Gastrocnemius medialis (tissue), 4 donors: ENCODE measurements at places on chromosomes 1 and 21.

- no peak for DNase-seq
Observed at GRCh38 chr1:232057217-232057895, 430.8 kb downstream of the DISC1 start.

DNA sequence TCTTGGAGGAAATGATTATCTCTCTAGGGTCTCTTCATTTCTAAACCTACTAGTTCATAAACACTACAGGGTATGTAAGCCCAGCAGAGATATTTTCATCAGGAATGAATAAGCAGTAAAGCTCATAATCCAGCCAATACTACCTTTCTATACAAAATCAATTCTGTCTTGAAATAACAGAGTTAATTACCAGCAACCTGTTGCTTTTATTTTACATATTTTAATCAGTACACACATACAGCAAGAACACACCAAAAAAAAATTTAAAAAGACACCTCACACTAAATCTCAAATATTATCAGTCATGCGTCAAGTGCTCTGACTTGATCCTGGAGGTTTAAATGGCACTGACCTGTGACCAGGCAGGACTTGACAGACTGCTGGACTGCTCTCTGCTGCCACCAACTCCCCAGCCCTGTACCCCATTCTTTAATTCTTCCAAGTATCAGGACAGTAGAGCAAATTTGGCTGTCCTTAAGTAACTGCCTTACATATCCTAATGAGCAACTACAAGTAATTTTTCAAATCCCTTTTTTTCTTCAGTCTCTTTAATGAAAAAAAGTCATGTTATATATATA is 98.5 kb downstream of the CDC42BPA start:
- DNase-seq, result no peak

- no peak for DNase-seq
Observed at GRCh38 chr1:240559781-240560180, 52.2 kb downstream of the GREM2 start.

DNA sequence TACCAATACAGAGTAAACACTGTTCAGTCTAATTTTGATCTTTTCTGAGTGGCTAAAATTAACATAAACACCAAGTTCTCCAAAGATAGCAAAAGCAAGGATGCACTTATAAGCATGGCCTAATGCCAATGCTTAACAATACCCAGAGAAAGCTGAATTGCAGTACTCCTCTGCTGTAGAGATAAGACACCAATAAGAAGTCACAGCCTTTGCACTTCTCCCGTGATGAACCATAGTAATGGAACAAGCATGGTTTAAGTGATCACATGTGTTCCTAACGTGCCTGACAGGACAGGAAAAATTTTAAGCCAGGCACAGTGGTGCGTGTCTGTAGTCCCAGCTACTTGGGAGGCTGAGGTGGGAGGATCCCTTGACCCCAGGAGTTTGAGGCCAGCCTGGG is 5.6 kb downstream of the PRDX1 start:
- no peak for DNase-seq

DNA sequence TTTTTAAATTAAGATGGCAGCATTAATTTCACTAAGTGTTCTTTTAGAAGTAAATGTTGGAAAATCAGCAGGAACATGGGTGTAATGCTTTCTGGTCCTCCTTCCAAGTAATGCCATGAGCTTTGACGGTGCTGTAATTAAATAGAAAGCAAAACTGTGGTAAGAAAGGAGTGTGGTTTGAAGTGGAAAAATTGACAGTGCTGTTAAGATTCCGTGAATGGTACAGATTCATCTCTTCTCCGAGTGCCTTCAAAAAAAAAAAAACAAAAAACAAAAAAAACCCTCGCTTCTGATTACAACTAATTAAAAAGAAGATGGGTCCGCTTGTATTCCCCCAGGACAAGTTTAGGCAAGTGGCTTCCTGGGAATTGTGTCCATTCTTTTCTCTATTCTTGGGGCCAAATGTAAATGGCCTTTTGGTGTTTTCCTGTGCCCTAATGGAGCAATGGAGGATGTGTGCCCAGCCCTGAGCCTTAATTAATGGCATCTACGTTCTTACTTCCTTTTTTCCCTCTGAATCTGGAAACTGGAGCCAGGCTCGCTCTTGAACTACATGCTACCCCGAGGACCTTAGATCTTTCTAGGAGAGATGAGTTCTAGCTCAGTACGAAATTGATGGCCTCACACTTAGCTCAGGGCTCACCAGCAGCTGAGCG is 5.1 kb downstream of the LMO4 start:
- no peak for DNase-seq

DNA sequence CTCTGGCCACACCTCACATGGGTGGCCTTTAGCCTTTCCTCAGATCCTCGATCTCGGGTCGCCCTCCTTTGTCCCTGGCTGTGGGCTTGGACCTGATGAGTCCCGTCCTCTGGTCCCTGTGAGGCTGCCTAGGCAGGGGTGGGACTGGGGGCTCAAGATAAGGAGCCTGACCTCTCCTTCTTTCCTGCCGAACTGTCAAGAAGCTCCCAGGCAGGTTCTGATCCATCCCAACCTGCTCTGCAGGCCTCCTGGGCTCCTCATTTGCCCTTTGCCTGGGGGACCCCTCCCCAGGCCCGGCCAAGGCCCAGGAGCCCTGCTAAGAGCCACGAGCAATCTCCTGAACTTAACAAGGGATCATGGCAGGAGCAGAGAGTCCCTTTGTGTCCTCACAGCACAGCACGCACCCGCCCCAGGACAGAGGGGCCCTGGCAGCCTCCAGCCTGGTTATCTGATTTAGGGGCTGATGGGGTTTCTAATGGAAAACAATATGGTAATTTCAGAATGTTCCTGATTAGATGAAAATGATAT is 82.4 kb upstream of the POU3F1 start:
- no peak for DNase-seq

- DNase-seq, result peak; percentile 34
Observed at GRCh38 chr1:160629286-160630210, 17.3 kb downstream of the SLAMF1 start.

DNA sequence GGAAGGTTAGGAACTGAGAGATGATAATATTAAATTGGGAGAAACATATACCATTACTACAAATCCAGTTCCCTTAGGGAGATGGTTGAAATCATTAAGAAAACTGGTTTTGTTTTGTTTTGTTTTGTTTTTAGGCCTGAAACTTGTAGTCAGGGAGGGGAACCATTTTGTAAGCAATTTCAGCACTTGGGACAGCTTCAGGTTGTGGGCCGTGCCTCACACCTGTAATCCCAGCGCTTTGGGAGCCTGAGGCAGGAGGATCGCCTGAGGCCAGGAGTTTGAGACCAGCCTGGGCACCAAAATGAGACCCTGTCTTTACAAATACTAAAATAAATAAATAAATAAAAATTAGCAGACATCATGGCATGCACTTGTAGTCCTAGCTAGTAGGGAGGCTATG is 694.3 kb upstream of the NR5A2 start:
- no peak for DNase-seq

DNA sequence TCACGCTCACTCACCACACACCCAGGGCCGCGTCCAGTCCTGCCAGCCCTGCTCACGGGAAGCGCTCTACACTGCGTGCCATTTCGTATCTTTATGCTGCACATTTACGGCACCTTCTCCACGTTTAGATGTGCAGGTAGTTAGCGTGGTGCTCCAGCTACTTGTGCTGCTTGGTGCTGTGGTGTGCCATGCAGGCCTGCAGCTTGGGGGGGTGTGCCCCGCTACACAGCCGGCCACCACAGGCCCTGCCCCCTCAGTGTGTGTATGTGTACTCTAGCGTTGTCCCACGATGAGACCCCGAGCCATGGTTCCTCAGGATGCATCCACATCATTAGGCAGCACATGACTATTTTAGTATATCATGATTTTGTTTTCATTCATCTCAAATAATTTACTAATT is 38.3 kb downstream of the SNAP47 start:
- DNase-seq, result no peak

GRCh38 chr1:186112280-186112679 is 262.8 kb downstream of the TPR start:
- DNase-seq, result no peak

DNA sequence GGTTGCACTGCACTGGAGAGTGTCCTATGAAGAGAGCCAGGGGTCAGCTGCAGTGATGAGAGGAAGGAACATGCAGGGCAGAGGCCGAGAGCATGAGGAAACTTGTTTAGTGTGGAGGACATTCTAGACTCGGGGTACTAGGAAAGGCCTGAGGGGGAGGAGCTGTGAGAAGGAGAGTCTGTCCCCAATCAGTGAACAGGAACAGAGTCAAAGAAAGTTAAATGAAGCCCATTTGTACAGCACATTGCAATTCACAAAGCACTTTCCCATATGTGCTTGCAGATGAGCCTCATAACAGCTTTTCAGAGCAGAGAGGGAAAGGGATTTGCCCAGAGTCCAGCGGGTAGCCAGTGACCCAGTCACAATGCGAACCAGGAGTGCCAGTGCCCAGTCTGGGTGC is 83.4 kb downstream of the NAV1 start:
- no peak for DNase-seq

DNA sequence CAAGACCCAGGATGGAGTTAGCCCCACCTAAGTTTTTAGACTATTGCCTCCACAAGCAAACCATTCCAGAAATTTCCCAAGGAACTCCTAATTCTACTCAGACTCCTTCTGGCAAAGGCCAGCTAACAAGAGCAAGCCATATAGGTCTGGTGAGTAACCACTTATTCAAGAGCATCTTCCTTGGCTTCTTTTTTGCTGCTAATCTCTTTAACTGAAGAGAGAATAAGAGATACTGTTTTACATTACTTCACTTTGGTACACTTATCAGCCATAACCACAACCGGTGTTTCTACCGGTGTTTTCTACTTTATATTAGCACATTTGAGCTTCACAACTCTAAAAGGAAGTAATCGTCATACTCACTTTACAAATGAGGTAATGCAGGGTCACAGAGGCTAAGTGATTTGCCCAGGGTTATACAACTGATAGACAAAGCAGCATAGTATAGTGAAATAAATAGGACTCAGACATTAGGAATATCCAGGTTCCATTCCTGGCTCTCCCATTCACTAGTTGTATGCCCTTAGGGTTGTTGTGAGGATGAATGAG is 1.7 kb upstream of the EPS15 start:
- DNase-seq, result no peak

DNA sequence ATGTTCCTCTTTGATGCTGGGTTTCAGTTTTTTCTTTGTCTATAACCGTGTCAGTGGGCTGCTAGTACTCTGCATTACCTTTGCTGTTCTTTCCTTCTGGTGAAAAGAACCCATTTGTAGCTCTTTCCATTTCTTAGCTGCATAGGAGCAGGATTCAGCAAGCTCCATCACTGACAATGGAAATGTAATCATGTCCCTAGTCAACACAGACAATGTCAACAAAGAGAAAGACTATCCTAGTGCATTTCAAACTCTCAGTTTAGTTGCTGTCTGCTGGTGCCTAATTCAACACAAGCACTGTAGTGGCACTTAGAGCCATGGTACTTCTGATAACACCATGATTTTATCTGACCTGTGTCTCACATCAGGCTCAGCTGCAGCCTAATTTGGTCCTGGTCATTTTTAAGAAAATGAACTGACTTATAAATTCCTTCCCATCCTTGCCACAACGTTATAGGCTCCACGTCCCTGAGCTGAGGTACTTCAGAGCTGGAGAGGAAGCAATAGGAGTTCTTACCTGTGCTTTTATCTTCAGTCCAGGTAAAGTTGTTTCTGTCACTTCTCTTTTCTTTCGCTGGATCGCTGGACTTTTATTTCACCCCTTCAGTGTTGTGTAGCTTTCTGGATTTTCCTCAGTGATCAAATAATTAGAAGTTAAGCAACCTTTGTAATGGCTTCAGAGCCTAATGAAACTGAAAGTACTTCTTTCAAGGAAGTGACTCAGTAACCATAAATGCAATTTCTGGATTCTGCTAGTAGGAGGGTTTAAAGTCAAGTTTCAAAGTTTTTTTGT is at the start of gene GBP3:
Gene GBP3, minus strand, starts transcription at position 700 of the 793 bp plus-strand sequence. CDS start 2,145 bp downstream, outside the sequence.
- DNase-seq, result no peak

GRCh38 chr1:81598623-81599022 is 202.1 kb upstream of the ADGRL2 start:
- no peak for DNase-seq

DNA sequence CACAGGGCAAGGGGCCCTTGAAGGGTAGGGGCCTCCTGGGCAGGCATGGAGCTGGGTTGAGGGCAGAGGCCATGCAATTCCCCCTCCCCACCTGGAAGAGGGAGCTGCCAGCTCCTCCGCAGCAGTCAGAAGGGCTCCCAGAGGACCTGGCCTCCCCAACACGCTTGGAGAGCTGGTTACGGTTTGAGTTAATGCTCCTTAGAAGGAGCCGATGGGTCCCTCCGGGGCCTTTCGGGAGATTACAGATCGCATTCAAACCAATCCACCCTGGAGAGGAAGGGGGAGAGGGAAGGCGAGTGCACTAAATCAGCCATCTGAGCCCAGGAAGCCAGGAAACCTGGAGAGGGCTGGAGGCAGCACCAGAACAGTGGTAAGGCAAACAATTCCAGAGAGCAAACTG is 106.3 kb upstream of the CSF3R start:
- DNase-seq, result no peak

DNA sequence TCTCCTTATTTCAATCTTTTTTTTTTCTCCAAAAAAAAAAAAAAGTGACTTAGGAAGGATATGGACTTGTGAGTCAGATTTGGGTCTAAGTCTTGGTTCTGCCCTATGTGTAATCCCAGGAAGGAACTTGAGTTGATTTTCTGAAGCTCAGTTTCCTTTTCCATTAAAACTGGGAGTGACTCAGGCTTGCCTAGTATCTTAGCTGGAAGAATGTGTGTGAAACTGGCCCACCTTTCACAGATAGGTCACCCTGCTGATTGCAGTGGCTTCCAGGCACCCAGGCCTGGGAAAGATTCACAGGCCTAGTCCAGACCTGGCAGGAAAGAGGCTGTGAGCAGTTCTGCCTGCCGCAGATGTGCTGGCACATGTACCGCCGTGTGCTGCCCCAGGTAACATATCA is 218.3 kb upstream of the HOOK1 start:
- peak; percentile 59 for DNase-seq

GRCh38 chr21:29258626-29259338 is 39.9 kb upstream of the BACH1 start:
- DNase-seq, result no peak
